Gastroesophageal sphincter (tissue), 4 donors: ENCODE measurements at places on chromosomes 7 and 10. TPM values are rescaled to one million over a fixed set of nuclear protein-coding genes. Genes with fewer than 3 reads are reported as not detected.

Gene PTF1A
- total RNA-seq, result not detected

Gene C1QL3
- not detected for total RNA-seq

Gene DNAJC12
- 3.8 TPM for total RNA-seq

Gene TRIM74
- total RNA-seq, result not detected

Gene ACTL6B
- 2.2 TPM for total RNA-seq

Gene ACSL5
- total RNA-seq, result 14.6 TPM

Gene CNOT4
- 17.8 TPM for total RNA-seq

Gene TMEM139
- total RNA-seq, result 1.4 TPM

Gene NPSR1
- not detected for total RNA-seq

Gene TWIST1
- total RNA-seq, result 35.9 TPM
